ENCODE measurements at places on chromosomes 1 and 21. TPM values are rescaled to one million over a fixed set of nuclear protein-coding genes. Genes with fewer than 3 reads are reported as not detected.

TENT5C gene
- polyA plus RNA-seq: 2.7 TPM

LCE1A gene
- polyA plus RNA-seq: not detected

DNA sequence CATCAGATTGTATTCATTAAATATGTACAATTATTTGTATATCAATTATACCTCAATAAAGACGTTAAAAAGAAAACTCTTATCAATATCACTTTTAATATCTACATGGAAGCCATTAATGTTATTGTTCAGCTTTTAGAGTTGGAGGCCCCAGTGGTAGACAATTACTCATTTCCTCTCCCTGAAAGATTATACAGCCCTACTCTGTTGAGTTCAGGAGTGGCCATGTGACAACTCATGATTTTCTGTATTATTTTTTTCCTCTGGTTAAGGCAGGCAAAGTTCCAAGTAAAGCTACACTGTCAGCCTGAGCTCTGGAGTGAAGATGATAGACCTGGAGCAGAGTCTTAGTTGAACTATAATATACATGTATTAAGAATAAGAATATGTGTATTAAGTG is 247.9 kb upstream of the B3GALT2 start:
- DNase-seq: no peak

DNA sequence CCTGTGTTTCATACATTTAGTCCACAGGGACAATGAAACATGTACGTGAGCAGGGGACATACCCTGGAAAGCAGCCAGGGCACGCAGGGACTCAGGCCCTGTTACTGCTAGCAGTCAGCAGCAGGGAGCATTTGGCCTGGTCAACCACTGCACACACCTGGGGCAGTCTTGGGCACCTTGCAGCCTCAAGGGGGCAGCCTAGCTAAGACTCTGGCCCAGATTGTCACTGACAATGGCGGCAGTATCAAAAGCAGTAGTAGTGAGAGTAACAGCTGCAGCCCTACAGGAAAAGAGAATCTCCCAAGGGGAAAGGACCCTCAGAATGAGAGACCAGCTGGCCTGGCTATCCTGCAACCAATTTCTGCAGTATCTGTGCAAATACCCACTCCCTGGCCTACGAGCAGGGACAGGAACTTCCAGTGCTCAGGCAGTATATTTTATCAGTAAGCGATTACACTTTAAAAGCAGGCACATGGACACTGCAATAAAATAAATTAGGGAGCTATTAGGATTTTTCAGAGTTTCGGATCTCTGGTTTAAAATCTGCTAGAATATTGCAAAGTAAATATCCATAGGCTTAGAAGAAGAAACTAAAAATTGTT is 475.6 kb downstream of the LTN1 start:
- DNase-seq: no peak

DNA sequence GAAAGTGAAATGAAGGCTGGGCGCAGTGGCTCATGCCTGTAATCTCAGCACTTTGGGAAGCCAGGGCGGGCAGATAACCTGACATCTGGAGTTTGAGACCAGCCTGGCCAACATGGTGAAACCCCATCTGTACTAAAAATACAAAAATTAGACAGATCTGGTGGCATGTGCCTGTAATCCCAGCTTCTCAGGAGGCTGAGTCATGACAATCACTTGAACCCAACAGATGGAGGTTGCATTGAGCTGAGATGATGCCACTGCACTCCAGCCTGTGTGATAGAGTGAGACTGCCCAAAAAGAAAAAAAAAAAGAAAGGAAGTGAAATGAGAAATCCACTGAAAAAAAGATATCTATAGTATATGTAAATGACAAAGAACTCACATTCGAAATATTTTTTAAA is 439.9 kb downstream of the DISC1 start:
- DNase-seq: no peak

Data from renal cortex interstitium (tissue), 15 donors.